Left colon (tissue), 2 donors: ENCODE measurements at places on chromosomes 6 and 20.

DNA sequence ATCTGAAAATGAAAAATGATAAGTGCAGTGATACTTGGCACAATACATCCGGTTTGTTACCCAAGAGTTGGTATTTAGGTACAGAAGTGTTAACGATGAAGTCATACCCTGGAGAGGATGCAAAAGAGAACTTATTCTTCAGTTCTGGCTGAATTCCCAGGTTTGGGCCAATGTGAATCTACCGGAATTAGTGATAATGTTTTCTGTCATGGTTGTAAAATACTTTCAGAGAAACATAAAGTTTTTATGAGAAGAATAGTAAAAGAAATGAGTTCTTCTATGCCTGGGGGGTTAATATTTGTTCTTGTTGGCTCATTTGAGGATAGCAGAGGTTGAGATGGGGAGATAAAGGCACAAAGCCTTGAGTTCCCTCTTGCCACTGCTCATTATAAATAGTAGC lies 509.9 kb upstream of the POU3F2 start:
- no peak for DNase-seq

- DNase-seq: no peak
These were observed 26.3 kb downstream of the HFE start for GRCh38 chr6:26113570-26113969.

DNA sequence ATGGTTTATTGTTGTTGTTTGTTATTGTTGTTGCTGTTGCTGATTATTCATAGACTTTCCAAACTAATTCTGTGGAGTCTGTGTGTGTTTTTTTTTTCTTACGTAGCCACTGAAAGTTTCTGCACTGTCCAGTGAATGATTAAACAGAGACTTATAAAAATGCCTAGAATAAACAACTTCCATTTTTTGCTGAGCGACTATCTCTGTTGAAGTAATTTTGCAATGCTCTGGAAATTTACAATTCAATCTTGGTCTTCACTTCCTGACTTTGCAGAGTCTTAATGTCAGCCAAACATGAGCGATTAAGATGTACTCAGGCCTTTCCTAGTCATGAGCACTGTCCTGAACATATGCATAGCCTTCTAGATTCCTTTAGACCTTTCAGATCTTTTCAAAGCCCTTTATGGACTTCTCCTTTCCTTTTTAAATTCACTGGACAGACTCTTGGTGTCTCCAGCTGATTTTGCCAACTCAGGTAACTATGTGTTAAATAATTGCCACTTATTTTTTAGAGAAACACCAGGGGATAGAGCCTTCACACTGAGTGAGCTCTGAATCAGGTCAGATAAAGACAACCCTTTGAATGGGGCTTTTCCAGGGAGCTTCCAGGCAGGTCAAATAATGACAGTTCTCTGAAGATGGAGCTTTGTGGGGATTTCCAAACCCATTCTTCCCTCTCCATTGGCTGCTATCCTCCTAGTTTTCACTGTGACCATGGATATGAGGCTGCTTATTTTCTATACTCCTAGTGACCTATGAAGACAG lies 622.8 kb upstream of the EPHA7 start:
- no peak for DNase-seq

DNA sequence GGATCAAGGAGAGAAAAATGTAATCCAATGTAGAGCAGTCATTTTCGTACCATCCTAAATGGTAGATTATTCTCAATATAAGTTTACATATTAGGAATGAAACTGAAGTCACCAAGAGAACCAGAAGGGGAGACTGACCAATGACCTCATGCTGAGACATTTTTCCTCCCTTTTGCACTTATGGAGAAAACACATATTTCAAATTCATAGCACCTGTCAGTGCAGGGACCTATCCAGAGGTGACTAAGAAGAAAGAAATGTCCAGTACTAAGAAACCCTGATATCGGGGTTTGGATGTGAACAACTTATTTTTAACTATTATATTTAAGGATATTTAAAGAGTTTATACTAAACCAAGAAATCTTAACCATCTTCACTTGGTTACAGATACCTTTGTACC lies 16.6 kb upstream of the LYRM2 start:
- DNase-seq: no peak

GRCh38 chr6:107061125-107062020 lies 33.4 kb downstream of the MTRES1 start:
- no peak for DNase-seq

DNA sequence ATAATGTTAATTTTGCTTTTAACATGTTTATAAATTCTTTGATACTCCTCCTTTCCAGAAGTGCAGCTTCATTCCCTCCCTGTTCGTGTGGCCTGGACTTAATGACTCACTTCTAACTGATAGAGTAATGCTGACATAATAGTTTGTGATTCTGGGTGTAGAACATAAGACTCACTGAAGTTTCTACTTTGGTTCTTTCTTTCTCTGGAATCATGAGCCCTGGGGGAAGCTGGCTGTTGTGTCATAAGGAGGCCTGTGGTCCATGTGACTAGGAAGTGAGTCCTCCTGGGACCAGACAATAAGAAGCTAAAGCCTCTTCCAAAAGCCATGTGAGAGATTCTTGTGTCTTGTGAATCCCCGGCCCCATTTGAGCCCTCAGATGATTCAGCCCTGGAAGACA lies 30.5 kb upstream of the HLA-G start:
- DNase-seq: no peak

- no peak for DNase-seq
These were observed 12.7 kb upstream of the VNN1 start for GRCh38 chr6:132726608-132726975.
